A673 (cell line): ENCODE measurements at places on chromosomes 2 and 18.

- no peak for DNase-seq
Measured at GRCh38 chr18:48528861-48529260, 10.0 kb upstream of the CTIF start.

- DNase-seq, result no peak
Measured at GRCh38 chr2:37558623-37559022, 112.8 kb downstream of the CDC42EP3 start.

DNA sequence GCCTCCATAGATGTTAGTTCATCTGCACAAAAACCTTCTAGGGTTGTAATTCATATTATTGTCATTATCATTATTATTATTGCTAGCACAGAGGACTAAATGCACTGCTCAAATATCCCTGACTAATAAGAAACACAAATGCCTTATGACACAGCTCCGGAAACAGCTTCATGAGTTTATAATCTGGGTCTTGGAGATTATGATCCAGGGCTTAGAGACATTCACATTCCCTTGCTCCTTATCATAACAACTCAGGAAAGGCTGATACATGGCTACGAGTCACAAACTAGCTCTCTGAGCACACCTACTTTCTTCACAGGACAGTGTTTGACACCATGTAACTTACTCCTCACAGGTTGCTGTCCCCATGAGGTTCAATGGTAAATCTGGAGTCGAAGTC, 102.2 kb upstream of the TTC39C start:
- DNase-seq, result no peak

- DNase-seq, result no peak
Measured at GRCh38 chr2:134982603-134983002, 64.0 kb downstream of the CCNT2 start.

- no peak for DNase-seq
Measured at GRCh38 chr2:136051001-136051724, 65.7 kb upstream of the DARS1 start.

- no peak for DNase-seq
Measured at GRCh38 chr2:196290569-196290968, 119.2 kb upstream of the STK17B start.

DNA sequence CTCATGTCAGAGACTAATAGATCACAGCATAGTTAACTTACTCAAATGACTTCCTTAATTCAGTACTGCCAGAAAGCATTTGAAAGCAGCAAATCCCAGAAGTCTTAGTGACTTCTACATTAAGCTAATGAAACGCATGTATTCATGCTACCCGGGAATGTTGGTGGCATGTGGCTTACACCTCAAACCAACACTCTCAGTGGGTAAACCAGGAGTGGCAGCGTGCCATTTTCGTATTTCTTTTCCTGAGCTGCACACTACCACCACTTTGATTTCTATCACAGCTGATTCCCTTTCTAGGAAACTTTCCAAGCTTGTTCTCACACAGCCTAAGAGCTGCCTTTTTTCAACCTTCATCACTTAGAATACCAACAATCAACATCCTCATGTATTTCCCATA, 646.6 kb downstream of the NRXN1 start:
- no peak for DNase-seq

GRCh38 chr2:39632876-39633275, 32.8 kb upstream of the TMEM178A start:
- no peak for DNase-seq

GRCh38 chr18:66328296-66328878, 275.5 kb downstream of the CDH19 start:
- no peak for DNase-seq

- no peak for DNase-seq
Measured at GRCh38 chr18:356778-357177, 88.9 kb upstream of the THOC1 start.
